ENCODE measurements at places on chromosomes 16 and 17. TPM values are rescaled to one million over a fixed set of nuclear protein-coding genes. Genes with fewer than 3 reads are reported as not detected.

DNA sequence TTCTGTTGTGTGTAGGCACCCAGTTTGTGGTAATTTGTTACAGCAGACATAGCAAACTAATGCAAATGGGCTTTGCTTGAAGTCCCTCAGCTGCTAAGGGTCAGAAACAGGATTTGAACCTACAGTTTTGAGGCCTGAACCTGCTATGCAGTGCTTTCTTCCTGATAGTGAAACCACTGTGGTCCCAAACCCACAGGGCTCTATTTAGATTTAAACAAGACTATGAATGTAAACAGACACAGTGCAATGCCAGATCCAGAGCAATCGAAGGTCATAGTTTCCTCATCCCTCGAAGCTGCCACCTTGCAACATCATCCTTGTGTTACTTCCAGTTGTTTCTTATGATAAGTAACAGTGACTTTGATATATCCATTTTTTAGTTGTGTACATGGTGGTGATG is 630.2 kb downstream of the WWOX start:
- DNase-seq, result no peak

GRCh38 chr17:33055171-33055611 is 63.5 kb downstream of the SPACA3 start:
- no peak for DNase-seq

DNA sequence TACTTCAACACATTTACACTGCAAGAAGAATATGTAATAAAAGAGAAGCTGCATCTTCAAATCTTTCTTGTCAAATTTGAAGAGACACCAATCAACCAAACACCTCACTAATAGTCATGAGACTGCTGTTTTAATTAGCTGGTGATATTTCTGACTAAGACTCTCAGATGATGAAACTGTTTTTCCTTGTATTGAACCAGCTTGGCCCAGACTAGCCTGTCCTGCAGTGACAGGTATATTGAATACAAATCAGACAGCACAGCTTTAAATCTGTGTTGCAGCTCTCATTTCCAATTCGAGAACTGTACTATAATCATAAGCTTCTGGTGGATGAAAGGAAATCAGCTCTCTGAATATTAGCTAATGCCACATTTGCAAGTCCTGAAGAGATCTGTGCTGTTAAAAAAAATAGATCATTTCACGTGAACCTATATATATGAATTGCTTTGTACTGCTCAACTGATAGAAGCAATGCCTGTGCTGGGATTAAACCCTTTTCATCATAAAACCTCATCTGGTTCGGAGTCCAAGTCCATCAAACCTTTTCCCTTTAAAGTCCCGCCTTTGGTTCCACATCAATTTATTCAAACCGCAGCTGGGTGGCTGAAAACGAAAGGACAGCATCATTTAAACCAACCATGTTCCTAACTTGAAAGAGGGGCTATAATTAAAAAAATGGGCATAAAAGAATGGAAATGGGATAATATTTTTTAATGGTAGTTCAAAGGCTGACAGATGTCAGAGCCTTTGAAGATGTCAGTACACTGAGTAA is 306.2 kb downstream of the CEP112 start:
- DNase-seq, result no peak

DNA sequence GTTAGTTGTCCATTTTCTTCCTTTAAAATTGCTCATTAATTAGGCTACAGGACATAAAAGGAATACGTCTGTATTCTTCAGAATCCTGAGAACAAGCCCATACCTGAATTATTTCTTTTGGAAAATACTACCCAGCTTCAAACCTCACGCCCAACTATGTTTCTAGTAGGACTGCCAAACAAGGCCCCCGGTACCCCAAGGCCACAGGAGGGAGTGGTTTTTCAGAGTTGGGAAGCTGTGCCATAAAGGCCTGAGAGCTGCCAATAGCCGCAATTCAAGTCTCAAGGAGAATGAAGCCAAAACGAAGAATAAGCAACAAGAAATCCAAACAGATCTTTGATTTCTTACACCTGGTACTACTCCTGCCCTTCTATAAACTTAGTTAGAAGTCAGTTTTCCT is 48.3 kb downstream of the UBE2G1 start:
- no peak for DNase-seq

GRCh38 chr17:42679492-42680330 is 1.9 kb downstream of the CCR10 start:
- peak; percentile 66 for DNase-seq

DNA sequence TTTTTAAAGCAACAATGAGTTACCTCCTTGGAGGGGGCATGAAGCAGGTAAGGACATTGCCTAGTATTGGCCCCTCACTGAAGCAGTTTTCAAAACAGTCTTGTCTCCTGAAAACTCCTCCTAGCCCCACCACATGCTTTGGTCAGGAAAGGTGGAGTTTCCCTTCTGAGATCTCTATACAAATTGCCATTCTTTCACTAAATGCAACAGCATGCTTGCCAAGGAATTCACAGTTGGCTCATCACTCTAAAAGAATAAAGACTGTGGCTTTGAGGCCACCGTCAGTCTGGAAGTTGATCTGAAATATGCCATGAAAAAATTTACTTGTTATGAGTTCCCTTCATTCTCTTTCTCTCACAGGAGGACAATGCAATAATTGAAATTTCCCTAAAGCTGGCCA is 4.2 kb downstream of the TTC19 start:
- DNase-seq, result no peak

DNA sequence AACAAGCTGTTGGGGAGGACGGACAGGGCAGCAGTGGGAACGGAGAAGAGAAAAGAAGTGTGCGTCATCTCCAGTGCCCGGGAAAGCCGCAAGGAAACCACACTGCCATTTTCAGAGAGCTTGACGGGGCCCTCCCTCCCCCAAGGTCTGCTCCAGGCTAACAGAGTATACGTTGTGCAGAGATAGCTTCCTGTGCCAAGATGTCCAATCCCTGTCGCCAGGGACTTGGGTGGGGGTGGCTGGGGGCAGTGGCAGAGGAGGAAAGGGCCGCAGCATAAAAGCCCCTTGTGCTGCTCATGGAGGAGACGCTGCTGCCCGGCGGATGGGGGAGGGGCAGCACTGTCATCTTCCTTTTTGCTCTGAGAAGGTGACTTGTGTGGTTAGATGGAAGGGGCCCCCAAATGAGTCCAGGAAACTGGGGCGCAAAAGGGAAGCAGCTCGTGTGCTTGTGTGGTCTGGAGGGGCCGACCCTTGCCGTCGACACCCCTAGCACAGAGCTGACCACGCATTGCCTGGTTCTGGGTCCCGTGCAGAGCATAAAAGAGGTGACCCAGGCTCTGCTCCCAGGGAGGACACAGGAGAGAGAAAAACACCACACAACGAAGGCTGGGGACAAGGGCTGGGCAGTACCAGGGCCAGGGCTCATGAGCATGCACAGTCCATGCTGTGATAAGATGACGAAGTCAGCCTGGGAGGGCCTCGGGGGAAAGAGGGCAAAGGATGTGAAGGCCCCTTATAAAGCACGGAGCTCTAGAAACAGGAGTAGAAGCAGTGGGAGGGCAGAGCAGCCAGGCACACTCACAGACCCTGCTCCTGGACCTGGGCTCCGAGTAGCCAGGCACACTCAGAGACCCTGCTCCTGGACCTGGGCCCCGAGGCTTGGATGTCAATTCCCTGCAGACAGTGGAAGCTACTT is 372.7 kb downstream of the SLC39A11 start:
- DNase-seq, result peak; percentile 14

- DNase-seq, result no peak
Observed at GRCh38 chr17:46046957-46047356, 47.9 kb downstream of the STH start.

DNA sequence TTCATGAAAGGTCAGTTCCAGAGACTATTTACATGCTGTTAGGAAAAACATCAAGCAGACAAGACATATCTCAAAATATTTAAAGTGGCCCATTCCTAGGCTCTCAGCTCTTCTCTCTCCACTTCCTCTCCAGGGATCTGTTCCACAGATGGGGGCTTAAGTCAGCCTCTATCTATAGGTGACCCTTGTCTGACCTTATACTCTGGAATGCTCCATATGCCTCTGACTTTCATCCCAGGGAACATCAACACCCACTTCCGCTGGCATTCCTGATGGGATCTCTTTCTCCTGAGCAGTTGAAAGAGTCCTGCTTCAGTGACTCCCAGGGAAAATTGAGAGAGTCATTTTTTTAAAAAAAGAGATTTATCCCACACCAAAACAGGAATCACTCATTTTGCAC is 11.5 kb upstream of the WIPI1 start:
- no peak for DNase-seq

GRCh38 chr16:3842994-3843393 is 37.5 kb downstream of the CREBBP start:
- no peak for DNase-seq

The MYCBPAP gene
- 0.26 TPM for total RNA-seq

The HSPB9 gene
- not detected for total RNA-seq

The BCL6B gene
- 0.41 TPM for total RNA-seq

The CUEDC1 gene
- 0.58 TPM for total RNA-seq

The CDK5R1 gene
- total RNA-seq, result 20.9 TPM

The SEPTIN1 gene
- total RNA-seq, result 164 TPM

The RPL26 gene
- 2,326 TPM for total RNA-seq

The DUS1L gene
- total RNA-seq, result 326 TPM

The TMEM98 gene
- 0.54 TPM for total RNA-seq

The SHISA9 gene
- total RNA-seq, result 0.08 TPM

The LGALS9B gene
- not detected for total RNA-seq

Data from activated T-cell treated with anti-CD3 and anti-CD28 coated beads, Interleukin-2, amount 50 U/mL, for 4 hours (primary cell).